Activated CD8-positive, alpha-beta memory T cell treated with anti-CD3 and anti-CD28 coated beads, Interleukin-2, amount 10 ng/mL, durations not matched to agents 7 days and 5 days (primary cell): ENCODE measurements at places on chromosomes 5 and 9.

- DNase-seq: no peak
These were observed 26.9 kb downstream of the GOLPH3 start for GRCh38 chr5:32147236-32147635.

DNA sequence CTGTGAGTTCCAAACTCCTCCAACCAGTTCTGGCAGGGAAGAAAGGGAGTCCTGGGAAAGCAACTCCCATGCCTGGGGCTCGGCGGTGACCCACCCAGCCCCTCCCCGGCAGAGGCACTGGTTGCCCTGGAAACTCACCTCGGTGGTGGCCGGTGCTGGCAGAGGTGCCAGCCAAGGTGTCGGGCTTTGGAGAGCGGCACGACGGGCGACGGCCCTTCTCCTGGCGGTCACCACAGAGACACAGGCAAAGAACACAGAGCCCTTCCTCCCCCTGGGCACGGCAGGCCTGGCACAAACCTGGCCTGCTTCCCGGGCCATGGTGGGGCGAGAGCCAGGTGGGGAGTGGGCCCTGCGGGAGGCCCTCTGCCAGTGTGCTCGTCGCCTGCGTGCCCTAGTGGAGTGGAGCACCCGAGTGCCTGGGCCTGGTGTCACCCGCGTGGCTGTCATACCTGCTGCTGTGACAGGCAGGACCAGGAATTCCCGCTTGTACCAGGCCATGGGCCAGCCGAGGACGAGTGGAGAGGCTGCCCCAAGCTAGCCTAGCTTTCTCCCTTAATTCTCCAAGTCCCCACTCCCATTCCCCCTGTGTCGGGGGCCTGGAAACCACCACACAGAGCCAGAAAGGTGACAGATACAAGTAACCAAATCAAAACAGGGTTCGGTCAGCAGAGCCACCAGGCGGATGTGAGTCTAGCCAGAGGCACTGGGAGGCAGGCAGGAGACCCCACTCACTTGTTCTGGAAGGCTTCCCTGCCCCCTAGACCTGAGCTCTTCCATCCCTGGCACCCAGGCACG is 8.2 kb upstream of the RALGDS start:
- DNase-seq: no peak

DNA sequence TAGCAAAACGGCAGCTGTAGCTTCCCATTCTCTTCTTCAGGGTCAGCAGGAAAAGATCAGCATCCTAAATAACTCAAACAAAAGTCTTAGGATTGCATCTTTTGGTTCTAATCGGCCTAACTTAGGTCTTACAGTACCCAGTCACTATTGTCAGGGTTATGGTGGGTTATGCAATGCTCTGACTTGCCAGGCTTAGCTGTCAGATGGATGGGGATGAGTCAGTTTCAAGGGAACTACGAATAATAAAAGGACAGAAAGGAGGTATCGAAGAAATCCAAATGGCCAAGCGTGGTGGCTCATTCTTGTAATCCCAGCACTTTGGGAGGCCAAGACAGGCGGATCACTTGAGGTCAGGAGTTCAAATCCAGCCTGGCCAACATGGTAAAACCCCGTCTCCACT is 46.5 kb downstream of the PPP1R2B start:
- no peak for DNase-seq

DNA sequence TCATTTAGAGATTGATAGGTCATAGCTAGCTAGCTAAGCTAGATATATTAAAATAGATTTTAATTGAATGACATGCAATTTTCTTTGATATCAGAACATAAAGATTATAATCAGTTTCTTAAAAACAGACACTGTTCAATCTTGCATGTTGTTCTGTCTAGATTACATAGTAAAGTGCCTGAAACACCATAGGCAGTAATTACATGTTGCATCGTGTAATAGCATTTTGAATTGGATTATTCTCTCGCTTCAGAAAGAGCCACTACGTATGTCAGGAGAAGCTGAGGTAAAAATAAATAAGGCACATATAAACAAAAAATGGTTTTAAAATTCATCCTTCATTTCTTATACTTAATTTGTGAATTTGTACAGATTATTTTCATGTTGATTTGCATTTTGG is 148.0 kb upstream of the CDH12 start:
- no peak for DNase-seq

GRCh38 chr9:9499546-9499945 is 1113.3 kb downstream of the PTPRD start:
- no peak for DNase-seq

DNA sequence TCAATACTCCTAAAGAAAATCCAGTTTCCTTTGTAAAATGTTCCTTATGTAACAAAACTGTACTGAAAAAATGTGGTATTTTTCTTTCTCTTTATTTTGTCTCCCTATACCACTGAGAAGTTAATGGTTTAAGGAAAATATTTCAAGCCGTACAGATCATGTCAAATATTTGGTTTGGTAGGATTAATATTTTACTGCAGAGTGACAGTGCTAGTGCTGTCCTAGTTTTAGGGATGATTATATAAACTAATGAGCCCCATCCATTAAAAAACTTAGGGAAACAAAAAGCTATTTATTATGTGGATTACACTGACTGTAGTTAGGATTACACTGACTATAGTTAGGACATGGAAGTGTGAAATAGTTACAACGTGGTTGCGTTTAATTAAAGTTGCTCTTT is 209.1 kb downstream of the CD180 start:
- no peak for DNase-seq

DNA sequence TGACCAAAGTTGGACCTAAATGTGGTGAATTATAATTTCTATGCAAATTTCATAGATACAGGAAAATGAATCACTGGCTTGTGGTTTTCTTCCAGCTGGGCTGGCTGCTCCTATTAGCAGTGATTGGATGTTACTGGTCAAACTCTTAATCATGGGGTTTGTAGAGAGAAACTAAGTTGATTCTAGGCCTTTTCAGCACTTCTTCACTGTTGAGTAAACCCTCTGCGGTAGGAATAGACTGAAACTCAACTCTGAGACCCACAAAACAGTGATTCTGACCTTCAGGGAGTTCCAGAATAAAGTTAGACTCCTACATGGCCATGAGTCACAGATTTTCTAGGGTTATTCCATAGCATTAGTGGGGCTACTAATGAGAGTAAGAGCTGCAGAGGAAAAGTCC is 47.9 kb upstream of the FKTN start:
- DNase-seq: no peak

DNA sequence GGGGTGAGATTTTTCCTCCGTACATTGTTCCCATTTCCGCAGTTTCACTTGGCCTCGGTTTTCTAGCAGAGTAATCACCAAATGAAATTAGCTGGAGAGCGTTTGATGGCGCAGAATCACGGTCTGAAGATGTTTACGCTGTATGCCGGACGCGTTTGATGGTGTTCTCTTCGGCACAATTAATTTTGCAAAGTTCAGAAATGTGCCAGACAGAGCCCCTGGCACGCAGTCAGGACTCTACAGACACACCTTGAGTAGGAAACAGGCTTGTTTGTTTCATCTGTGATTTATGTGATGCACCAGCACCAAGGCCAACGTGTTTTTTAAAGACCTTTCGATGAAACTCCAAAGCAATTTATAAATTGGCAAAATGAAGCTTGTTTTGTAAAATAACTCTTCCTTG is 863 bp upstream of the LIFR start:
- no peak for DNase-seq

- no peak for DNase-seq
These were observed 95.8 kb upstream of the TBCA start for GRCh38 chr5:77871946-77872345.

DNA sequence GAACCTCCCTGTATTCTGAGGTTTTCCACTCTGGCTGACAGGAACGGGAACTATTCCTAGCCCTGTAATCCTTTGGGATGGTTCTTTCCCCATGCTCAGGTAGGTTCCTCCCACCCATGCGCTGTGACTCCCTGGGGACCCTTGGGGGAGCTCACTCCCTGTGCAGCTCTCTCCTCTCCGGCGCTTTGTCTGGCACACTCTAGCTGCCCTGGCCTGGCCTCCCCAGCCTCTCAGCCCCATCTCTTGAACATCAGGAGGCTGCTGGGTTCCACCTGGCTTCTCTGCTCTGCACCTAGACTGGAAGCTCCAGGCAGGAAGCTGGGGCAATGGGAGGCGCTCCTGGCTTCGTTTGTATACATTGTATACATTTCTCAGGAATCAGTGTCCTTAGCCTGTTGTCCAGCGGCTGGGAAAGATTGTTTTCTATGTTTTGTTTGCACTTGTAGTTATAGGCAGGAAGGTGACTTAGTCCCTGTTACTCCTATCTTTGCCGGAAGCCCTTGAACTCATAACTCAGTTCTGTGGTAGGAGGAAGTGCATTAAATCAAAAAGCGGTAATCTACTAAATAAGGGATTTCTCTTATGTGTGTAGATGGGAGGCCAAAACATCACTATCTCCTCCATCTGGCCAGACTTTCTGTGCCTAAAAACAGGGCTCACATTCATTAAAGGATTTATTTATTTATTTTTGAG is 20.4 kb downstream of the SLC25A25 start:
- no peak for DNase-seq

- no peak for DNase-seq
These were observed 42.0 kb downstream of the ERMP1 start for GRCh38 chr9:5790923-5791322.

DNA sequence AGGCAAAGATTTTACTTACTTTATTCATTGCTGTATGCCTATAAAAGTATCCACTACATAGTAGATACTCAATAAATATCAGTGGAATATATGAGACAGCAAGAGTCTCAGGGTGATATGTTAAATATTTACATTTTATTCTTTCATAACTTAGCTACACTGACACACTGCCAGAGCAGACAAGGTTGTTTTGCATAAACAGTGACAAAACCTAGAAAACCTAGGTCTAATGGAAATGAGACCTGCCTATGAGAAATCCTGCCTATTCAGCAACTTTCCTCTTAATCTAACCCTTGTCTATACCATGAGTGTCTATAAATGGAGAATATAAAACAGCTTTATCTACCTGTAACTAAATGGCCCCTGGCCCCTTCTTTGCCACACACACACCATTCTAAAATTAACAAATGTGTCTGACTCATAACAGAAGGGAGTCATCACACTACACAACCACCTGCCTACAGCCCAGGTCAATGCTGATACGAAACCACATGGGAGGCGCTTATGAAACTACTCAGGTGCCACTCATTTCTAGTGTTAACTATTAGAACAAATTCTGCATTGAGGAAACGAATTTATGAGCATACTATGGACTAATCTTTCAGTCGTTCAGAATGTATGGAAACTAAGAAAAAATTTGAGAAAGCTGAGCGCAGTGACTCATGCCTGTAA is 60.3 kb downstream of the UBAP2 start:
- peak; percentile 63 for DNase-seq

DNA sequence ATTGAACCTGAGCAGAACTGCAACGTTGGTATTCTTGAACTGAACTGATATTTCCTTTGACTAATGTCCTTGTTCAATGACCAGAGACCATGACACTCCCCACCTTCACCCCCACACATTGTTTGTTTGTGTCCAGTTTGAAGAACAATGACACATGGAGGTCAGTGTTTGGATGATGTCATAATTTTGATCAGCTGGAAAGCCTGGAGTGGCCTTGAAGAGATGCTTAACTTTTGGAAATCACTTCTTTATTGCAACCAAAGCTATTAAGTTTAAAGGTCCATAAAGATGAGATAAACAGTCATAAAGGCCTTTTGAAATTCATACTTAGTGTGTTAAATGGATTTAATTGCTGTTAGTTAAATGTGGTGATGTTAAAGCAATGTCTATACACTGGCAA is 92.7 kb downstream of the TMC1 start:
- no peak for DNase-seq

- DNase-seq: no peak
These were observed 463.6 kb upstream of the CD180 start for GRCh38 chr5:67660149-67660548.

DNA sequence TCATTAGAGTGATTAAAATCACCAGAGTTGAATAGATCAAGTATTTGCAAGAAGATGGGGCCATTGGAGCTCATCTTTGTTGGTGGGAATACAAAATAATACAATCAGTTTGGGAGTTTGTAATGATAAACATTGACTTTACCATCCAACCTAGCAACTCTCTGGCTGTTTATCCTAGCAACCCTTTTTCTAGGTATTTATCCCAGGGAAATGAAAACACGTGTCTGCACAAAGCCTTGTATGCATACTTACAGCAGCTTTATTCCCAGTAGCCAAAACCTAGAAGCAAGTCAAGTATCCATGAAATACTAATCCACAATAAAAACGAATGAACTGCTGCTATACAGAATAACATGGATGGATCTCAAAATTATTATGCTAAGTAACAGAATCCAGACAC is 152.7 kb upstream of the DAB2 start:
- DNase-seq: no peak

GRCh38 chr9:4362281-4362680 is 62.4 kb upstream of the GLIS3 start:
- DNase-seq: no peak

DNA sequence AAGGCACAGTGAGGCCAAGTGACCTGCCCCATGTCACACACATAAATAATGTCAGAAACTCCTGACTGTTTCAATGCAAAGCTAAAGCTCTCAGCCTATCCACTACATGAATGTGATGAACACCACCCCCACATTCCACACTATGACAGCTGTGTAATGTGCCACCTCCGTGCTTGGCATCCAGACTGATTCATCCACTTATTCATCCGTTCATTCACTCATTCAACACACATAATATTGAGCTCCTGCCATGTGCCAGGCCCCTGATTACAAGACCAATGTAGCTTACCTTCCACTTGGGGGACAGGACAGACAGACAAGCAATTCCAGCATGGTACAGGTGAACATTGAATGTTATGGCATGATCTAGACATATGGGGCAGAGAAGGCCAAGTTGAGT is 46.2 kb upstream of the FABP6 start:
- no peak for DNase-seq

GRCh38 chr5:43564289-43564850 is 7.5 kb upstream of the PAIP1 start:
- DNase-seq: no peak

GRCh38 chr9:136509549-136509948 is 26.7 kb upstream of the SEC16A start:
- no peak for DNase-seq

DNA sequence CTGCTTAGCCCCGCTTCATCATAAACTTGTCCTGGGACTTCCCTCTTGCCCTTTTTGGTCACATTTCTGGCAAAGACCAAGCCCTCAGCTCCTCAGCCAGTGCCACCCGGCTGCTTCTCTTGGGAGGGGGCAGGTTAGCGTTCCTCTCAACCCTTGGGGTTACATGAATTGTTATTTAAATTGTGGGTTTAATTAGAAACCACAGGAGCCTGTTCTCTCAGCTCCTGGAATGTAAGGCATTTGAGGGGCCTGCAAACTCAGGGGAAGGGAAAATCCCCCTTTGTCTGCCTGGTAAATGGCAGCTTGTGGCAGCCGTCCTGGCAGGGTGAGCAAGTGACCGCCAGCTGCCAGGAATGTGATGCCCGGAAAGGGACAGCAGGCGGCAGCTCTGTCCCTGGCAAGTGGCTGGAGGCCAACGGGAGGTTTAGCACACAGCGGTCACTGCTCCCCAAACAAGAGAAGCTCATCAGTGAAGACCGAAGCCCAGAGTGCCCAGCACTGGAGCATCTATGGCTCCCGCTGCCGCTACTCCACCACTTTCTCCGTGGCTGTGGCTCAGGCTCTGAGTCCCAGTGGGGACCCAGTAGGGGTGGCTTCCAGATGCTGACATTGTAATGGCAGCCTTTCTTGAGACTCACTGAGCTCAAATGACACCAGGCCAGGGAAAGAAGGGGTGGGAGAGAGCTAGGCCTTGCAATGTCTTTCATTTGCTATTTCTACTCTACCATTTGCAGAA is 51.7 kb downstream of the SHB start:
- no peak for DNase-seq
